Heart left ventricle (tissue), 16 donors: ENCODE measurements at places on chromosomes 13 and 19. TPM values are rescaled to one million over a fixed set of nuclear protein-coding genes. Genes with fewer than 3 reads are reported as not detected.

RFPL4AL1 gene
- not detected for polyA plus RNA-seq

RPL21 gene
- 1,593 TPM for polyA plus RNA-seq

DENND1C gene
- polyA plus RNA-seq = 0.25 TPM

PTPRS gene
- polyA plus RNA-seq = 6.3 TPM

PTGIR gene
- polyA plus RNA-seq = 5.2 TPM

CD22 gene
- polyA plus RNA-seq = 0.36 TPM

PNMA8B gene
- 0.69 TPM for polyA plus RNA-seq

SPC24 gene
- polyA plus RNA-seq = 3.0 TPM

ZNF600 gene
- polyA plus RNA-seq = 2.7 TPM

PRRG2 gene
- 3.2 TPM for polyA plus RNA-seq

PPM1N gene
- polyA plus RNA-seq = 0.23 TPM

BLOC1S3 gene
- polyA plus RNA-seq = 2.0 TPM

ZIC2 gene
- polyA plus RNA-seq = not detected

- no peak for DNase-seq
These were observed 444 bp downstream of the PROSER1 start for GRCh38 chr13:39037410-39037879.

GRCh38 chr19:4557971-4558941 is 1.2 kb downstream of the SEMA6B start:
- DNase-seq = no peak

GRCh38 chr13:34751044-34751443 is 191.0 kb upstream of the NBEA start:
- no peak for DNase-seq

DNA sequence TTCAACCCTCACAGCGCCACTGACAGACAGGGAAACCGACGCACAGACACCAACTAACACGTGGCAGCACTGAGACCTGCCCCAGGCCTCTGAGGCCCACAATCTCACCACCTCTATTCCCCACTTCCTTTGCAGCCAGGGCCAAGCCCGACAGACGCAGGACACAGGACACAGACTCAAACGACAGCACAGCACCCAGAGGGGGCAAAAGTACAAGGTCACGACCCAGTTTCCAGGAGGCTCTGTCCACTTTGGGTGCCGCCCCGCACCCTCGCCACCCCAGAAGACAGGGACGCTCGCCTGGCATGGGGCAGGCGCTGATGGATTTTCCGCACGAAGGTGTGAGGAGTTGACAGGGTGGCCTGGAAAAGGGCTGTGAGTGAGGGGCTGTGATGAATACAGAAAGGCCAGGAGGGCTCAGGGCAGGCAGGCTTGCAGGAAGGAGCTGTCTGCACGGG is 48.8 kb downstream of the MLLT1 start:
- DNase-seq = peak; percentile 14

DNA sequence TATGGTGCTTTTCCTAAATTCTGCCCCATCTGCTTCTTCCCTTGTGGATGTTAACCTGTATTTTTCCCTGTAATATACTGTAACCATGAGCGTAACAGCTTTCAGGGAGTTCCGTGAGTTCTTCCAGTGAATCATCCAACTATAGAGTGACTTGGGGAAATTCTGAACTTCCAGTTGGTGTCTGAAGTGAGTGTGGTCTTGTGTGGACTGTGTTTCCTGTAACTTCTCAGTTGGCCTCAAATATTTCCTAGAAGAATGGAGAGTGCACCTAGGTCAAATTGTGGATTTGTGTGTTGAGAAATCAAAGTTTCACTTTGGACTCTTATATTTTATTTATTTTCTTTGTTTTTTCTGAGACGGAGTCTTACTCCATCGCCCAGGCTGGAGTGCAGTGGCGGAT is 11.0 kb upstream of the ZNF766 start:
- DNase-seq = no peak

DNA sequence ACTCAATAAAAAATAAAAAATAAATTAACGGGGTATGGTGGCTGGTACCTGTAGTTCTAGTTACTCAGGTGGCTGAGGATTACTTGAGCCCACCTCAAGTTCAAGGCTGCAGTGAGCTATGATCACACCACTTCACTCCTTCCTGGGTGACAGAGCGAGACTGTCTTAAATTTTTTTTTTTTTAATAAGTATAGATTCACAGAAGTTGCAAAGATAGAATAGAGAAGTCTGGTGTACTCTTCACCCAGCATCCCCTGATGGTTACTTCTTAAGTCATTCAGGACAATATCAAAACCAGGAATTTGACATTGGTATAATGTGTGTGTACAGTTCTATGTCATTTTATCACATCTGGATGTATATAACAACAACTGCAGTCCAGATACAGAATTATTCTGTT is 7.7 kb upstream of the CD22 start:
- DNase-seq = no peak

- no peak for DNase-seq
These were observed 17.2 kb upstream of the RFC3 start for GRCh38 chr13:33800646-33801186.

DNA sequence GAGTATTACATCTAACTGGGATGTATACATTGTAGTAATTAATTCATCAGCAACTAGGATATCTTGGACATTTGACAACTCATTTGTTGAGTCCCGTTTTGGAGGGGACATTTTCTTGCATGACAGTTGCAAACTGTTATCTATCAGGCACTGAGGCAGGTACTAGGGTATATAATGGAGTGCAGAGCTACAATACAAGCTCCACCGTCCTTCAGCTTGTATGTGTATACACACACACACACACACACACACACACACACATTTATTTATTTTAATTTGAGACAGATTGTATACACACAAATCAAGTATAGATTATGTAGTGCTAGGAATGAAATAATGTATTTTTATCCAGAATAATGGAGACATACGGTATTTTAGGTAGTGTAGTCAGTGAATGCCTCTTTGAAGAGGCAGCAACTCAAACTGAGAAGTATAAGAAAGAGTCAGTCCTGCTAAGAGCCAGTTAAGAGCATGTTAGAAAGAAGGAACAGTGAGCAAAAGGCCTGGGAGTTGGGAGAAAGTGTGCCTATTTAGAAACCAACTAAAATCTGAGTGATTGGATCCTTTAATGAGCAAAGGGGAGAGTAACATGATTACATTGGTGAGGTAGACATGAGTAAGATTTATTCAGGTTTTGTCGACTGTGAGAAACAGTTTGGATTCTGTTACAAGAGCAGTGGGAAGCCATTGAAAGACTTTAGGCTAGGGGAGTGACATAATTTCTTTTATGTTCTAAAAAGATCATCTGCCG is 74.5 kb downstream of the NBEA start:
- no peak for DNase-seq

GRCh38 chr13:44273991-44274770 is 99.4 kb upstream of the SERP2 start:
- no peak for DNase-seq

- DNase-seq = peak; percentile 71
These were observed 28.2 kb downstream of the CKM start for GRCh38 chr19:45294291-45295029.

- DNase-seq = no peak
These were observed 84.5 kb downstream of the LRRC63 start for GRCh38 chr13:46296115-46296822.

- peak; percentile 92 for DNase-seq
These were observed 61.2 kb downstream of the MLLT1 start for GRCh38 chr19:6218491-6219146.

DNA sequence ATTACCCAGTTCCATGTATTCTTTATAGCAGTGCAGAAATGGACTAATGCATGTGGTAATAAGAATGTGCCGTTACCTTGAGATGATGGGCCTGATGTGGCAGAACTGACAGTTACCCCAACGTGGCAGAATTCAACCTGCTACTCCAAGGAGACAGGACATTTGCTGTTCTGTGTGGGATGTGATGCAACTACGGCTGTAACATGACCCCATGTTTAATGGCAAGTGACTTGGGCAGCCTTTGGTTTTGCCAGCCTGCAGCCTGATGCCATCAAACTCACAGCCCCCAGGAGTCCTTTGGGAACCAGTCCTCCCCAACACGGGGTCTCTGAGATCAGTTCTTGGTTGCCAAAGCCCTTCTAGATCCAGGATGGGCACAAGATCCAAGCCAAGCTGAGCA is 107.3 kb downstream of the ZNF557 start:
- DNase-seq = no peak

DNA sequence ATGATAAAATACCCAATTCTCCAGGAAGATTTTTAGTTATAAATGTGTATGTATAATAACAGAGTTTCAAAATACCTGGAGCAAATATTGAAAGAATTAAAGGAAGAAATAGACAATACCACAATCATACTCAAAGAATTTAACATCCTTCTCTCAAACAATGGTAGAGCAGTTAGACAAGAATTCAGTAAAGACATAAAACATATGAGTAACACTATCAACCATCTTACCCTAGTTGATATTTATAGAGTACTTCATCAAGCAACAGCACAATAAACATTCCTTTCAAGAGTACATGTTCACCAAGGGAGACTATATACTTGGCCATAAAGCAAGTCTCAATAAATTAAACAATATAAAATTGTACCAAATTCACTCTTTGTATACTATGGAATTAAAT is 108.4 kb downstream of the DLEU7 start:
- no peak for DNase-seq

DNA sequence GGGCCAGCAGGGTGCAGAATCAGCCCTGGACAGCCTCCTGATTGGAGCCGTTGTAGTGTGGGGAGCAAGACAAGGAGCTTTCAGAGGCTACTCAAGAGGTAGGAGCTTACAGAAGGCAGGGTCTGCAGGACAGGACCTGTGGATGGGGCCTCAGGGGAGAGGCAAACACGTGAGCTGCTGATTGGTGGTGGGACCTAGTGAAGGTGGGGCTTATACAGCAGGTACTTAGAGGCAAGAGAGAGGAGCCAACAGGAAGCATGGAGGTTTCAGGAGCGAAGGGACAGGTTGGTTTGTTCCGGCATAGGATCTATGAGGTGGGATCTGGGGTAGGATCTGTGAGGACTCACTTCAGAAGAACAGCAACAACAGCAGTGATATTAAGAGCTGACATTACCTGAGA is 32.4 kb downstream of the ZSWIM4 start:
- DNase-seq = no peak

DNA sequence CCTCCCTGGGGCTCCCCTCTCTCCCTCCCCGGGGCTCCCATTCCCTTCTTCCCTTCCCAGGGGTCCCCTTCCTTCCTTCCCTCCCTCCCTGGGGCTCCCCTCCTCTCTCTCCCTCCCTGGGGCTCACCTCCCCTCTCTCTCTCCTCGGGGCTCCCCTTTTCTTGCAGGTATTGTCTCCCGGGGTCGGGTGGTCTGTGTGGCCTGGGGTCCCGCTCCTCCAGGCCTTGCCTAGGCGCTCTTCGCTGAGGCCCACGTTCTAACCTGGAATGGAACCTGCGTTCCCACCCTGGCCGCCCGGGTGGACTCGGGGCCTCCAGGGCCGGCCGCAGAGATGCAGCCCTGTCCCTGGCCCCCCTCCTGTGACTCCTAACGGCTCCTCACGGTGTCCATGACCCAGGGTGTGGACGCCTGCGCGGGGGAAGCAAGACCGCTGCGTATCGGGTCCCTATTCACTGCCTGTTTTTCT is 940 bp upstream of the DCUN1D2 start:
- peak; percentile 58 for DNase-seq

GRCh38 chr13:85816413-85816812 is 17.2 kb upstream of the SLITRK6 start:
- no peak for DNase-seq

- no peak for DNase-seq
These were observed 968 bp downstream of the RAVER1 start for GRCh38 chr19:10332158-10332964.

DNA sequence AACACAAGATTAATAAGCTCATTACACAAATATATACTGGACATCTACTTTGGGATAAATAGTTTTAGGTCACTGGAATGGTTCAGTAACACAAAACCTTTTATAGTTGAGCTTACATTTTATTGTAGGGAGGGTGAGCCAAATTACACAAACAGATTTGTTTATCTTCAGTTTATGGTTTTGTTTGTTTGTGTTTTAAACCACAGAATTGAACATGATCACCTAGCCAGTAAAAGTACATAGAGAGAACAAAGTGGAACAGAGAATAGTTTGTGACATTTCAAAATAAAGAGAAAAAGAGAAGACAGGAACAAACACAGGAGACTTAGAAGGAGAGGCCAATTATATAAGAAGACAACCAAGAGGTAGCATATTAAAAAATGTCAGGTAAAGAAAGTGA is 1930.2 kb upstream of the PCDH20 start:
- DNase-seq = no peak

GRCh38 chr13:45733361-45733760 is 31.2 kb downstream of the CBY2 start:
- no peak for DNase-seq

DNA sequence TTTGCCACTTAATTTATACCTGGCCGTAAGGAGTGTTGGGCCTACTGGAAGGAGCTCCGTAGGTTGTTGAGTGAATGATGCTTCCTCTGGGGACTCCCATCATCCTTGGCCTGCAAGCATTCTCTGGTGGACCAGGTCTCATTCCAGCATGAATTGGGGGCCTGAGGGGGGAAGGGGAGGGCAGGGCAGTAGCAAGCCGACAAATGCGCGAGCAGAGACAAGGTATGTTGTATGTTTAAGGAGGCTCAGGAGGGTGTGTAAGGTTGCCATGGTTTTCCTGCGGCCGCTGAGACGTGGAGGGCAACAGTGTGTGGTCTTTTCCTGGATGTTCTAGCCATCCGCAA is 749 bp downstream of the ZNF264 start:
- no peak for DNase-seq

DNA sequence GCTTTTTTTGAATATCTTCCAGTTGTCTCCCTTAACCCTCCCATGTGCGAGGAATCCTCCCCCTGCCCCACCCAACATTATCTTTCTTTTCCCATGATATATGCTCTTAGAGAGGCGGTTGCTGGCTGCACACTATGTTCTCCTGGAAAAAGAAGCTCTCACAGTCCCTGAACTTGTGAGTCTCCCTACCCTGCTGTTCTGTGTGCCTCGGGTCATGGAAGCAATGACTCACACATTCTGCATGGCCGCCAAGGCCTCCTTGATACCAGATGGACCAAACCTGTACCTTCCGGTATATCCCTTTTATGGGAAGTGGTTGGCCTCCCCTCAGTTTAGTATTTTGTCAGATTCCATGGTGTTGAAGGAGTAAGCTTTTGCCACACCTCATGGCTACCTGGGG is 705.4 kb downstream of the SLITRK6 start:
- no peak for DNase-seq

- DNase-seq = no peak
These were observed 38.1 kb downstream of the DOCK9 start for GRCh38 chr13:98939660-98940191.

- no peak for DNase-seq
These were observed 7.6 kb upstream of the ERFL start for GRCh38 chr19:41935760-41936415.

DNA sequence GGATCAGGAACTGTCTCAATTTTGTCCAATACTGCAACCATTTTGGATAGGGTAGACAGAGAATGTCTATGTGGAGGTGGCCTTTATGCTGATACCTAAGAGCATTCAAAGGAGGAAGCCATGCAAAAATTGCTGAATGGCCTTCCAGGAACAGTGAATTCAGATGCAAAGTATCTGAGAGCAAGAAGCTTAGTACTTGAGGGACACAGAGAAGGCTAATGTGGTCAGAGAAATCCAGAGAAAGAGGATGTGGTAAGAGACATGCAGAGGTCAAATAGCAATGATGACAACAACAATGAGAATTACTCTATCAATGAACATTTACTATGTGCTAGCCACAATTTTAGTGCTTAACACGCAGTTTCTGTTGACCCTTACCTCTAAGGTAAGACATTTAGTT is 785.6 kb upstream of the KLHL1 start:
- DNase-seq = no peak
